Naive thymus-derived CD8-positive, alpha-beta T cell (primary cell): ENCODE measurements at places on chromosomes 1 and 21.

- no peak for DNase-seq
Observed at GRCh38 chr1:40309374-40310128, 7.5 kb downstream of the COL9A2 start.

DNA sequence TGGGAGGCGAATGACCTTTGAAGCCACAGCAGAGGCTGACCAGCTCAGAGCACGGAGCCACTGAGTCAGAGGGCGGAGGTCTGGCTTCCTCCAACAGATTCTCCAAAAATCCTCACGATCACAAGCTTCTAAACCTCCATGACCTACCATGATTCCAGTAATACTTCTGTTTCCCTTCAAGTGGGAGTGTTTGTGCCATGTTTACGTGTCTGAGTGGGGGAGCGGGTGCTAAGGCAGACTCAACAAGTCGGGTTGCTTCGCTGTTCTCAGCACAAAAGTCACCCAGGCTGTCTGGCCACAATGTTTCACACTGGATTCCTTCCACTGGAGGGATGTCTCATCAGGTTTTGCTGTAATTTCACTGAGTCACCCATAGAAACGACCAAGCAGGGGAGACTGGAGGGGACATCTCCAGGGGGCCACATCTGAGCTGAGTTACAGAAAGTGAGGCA, 86.2 kb downstream of the SLC66A1 start:
- no peak for DNase-seq

- no peak for DNase-seq
Observed at GRCh38 chr1:213986020-213986924, 1.5 kb upstream of the PROX1 start.

DNA sequence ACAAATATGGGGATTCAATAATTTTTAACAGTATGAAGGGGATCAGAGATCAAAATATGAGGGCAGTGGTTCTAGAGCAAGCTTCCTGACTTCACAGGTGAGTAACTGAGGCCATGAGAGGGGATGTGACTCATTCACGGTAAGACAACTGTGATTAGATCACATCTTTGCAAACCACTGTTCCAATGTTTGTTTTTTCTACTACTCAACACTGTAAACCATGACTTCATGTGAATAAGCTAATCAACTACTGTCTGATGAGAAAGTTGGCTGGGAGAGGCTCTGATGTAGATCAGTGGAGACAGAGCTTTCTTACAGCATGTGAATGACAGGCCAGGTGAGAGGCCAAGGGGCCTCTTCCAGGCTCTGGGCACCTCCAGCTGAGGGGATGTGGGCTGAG, 84.7 kb downstream of the BRINP2 start:
- no peak for DNase-seq

GRCh38 chr1:53129891-53130597, 12.4 kb downstream of the SLC1A7 start:
- no peak for DNase-seq

- DNase-seq: no peak
Observed at GRCh38 chr1:71780681-71781080, 501.7 kb downstream of the NEGR1 start.

DNA sequence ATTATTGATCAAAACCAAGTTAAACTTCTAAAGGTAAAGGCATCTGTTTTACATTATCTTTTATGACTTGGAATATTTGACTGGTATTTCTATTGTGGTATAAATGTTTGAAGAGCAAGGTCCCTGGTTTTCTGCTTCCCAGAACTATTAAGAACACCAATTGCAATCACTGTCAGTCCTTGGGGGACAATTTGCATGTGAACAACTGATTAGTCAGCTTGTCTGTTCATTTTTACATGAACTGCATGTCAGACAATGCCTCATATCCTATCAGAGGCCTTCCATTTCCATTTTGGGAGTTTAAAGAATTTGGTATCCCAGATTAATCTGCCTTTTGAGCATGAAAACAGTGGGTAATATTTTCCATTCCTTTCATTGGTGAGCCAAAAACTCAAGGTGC, 654.9 kb upstream of the USP24 start:
- no peak for DNase-seq

DNA sequence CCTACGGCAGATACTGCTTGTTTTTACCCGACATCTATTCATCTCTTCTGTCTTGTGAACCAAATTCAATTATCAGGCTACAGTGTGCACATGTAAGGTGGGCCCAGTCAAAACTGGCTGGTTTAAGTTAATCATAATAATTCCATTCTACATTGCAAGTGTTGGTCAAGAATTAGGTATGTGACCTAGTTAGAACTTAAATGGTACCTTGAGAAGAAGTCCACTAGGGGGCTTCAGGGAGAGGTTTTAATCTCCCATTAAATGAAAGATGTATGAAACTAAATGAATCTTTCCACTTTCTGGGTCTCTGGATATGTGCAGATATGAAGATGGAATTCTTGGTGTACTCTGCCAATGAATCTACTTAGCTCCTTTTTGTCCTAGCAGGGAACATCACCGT, 187.1 kb downstream of the CDC42BPA start:
- no peak for DNase-seq

DNA sequence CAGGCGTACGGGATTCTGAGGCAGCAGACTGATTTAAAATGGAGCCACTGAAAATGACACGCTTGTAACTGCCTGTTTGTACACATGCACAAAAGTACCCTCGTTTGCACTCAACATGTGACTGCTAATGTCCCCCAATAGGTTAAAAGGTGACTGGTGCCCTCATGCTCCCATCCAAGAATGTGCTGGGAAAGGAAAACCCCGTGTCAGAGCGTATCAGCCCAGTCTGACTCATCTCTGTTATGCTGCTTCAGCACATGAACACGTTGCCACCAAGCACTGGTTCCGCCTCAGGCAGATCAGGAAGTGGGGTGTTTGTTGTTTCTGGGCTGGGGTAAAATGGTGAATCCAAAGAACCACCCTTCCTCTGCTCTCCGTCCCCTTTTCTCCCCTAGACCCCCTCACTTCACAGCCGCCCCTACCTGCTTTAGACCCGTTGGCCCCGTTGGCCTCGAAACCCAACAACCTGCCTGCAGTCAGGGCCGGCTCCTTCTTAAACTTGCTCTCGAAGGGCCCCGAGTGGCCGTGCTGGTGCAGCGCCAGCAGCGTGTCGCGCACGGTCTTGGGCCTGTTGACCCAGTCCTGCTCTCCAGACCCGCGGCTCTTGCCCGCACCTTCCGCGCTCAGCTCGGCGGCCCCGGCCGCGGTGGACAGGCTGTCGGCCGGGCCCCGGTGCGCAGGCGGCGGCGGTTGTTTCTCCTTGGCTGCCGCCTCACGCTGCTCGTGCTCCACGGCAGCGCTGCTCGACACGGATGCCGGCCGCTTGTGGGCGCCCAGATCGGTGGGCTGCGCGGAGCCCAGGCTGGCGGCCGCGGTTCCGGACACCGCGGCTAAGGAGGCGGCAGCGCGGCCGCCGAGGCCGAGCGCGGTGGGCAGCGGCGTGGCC, 1.7 kb downstream of the IRF2BP2 start:
- DNase-seq: peak; percentile 83

- DNase-seq: no peak
Observed at GRCh38 chr1:3049164-3049563, 19.8 kb upstream of the PRDM16 start.

DNA sequence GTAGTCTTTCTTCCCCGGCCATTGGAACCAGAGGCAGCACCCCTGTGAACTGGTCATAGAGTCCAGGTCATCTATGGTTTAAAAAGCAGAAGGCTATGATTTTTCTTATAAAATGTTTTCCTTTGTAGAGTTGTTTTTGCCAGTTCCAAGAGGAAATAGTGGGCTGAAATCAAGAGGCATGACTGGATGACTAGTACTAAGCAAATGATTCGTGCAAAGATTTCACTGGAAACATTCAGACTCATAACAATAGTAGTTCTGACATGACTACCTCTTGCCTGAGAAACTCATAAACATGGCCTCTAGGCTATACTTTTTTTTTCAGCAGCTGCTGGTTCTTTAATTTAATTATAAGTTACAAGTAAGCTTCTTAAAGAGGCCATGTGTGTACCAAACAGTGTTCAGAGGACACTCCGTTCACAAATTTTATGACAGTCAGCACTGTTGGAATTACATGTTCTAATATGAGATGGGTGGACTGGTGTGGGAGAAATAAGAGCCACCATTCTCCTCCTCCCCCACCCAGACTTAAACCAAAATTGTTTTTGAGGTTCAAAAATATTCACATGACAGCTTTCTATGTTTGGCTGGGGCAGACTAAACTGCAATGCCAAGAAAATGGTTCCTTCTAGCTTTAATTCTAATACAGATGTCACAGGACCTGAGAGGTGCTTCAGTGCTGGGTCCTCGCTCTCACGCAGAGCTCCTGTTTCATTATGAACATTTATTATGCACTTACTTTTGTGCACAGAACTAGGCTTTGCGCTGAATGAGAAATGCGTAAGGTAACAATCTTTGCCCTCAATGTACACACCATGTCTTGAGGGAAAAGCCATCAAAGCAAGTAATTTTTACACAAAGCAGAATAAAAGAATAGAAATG, 147.5 kb downstream of the ZC3H11B start:
- no peak for DNase-seq

- no peak for DNase-seq
Observed at GRCh38 chr21:20004367-20004766, 993.8 kb upstream of the NCAM2 start.

GRCh38 chr1:215526147-215526845, 40.8 kb upstream of the KCTD3 start:
- DNase-seq: no peak

- DNase-seq: no peak
Observed at GRCh38 chr1:160346958-160347357, 3.8 kb downstream of the NCSTN start.

GRCh38 chr1:85450832-85451231, 14.1 kb downstream of the DDAH1 start:
- DNase-seq: no peak

- DNase-seq: no peak
Observed at GRCh38 chr1:20604678-20605077, 15.8 kb downstream of the CDA start.

DNA sequence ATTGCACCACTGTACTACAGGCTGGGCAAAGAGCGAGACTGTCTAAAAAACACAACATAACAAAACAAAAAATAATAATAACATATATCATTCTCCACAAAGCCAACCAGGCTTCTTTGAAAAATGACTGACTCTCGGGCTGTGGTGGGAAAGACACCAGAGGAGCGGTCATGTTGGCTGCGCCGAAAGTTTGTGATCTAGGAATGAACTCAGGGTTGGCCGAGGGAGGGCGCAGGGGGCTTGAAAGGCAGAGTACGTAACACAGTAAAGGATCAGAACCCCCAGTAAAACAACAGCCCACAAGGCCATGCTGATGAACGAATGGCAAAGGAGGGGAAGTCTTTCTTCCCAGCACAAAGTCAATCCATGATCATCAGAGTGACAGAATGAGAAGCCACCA, 4.7 kb downstream of the SLC35E2B start:
- no peak for DNase-seq

- no peak for DNase-seq
Observed at GRCh38 chr1:29835874-29836273, 599.6 kb downstream of the PTPRU start.

GRCh38 chr21:29390778-29391177, 92.1 kb downstream of the BACH1 start:
- DNase-seq: no peak

GRCh38 chr1:201267481-201268229, 15.7 kb upstream of the PKP1 start:
- no peak for DNase-seq

- DNase-seq: peak; percentile 46
Observed at GRCh38 chr1:25198663-25199252, 33.5 kb downstream of the SYF2 start.

- no peak for DNase-seq
Observed at GRCh38 chr1:51666478-51666877, 49.6 kb downstream of the OSBPL9 start.

- no peak for DNase-seq
Observed at GRCh38 chr1:51313961-51314777, 16.2 kb downstream of the TTC39A start.

DNA sequence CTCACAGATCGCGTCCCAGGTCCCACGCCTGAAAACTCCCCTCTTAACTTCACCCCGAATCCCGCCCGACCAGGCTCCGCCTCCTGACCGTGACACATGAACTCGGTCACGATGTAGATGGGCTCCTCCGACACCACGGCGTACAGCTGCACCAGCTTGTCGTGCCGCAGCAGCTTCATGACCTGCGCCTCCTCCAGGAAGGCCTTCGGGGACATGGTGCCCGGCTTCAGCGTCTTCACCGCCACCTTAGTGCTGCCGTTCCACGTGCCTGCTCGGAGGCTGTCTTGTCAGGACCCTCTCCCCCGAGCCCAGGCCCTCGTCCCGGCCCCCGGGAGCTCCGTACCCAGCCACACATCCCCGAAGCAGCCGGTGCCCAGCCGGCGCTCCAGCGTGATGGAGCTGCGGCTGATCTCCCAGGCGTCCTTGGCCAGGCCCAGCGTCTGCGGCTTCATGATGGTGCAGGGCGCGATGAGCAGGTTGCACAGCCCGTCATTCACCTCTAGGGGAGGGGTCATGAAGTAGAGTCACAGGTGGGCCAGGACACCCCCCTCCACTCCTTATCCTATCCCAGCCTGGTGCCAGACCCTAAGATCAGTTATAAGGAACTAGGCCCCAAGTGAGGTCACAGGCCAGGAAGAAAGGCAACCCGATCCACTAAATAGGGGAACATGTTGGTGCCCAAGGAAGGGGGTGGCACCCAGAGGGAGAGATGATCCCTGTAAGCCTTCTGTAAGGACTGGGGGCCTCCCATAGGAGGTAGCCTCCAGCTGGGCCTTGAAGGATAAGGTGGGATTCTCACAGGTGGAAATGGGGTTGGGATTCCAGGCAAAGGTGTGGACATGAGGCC, 11.6 kb upstream of the AHDC1 start:
- no peak for DNase-seq

DNA sequence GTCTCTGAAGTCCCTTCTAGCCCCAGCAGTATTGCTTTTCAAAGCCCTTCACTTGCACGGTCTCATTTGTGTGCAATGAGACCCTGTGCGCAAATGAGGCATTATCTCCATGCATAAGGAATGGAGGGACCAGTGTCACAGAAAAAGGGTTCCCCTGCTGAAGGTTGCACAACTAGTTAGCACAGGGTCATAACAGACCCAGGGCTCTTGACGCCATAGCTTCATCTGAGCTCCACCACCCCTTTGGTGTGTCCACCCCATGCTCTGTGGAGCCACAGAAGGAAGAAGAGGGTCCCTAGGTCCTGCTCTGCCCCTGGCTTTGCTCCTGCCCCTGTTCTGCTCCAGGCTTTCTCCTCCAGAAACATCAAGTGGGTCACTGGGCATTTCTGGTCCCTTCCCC, 12.6 kb downstream of the SH2D2A start:
- DNase-seq: no peak

DNA sequence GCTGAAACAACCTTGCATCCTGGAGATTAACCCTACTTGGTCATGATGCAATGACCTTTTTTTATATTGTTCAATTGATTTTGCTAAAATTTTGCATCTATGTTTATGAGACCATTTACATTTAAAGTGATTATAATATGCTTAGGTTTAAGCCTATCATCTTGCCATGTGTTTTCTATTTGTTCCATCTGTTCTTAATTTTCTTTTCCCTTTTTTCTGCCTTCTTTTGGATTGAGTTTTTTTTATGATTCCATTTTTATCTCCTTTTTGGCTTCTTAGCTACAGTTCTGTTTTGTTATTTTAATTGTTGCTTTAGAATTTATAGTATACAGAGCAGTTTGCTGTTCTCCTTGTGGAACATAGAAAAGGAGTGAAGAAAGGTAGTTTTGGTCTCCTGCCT, 385.1 kb upstream of the USP24 start:
- DNase-seq: no peak

- DNase-seq: no peak
Observed at GRCh38 chr1:68188060-68188538, 44.2 kb downstream of the WLS start.

GRCh38 chr21:19908390-19908789, 1089.8 kb upstream of the NCAM2 start:
- no peak for DNase-seq

GRCh38 chr1:41371630-41372599, 10.7 kb downstream of the FOXO6 start:
- DNase-seq: no peak
